ENCODE measurements at places on chromosomes 3 and 15.

- no peak for DNase-seq
These were observed 25.0 kb downstream of the ADAM10 start for GRCh38 chr15:58724466-58724865.

- peak; percentile 33 for DNase-seq
These were observed 251.1 kb downstream of the TJP1 start for GRCh38 chr15:29570948-29571791.

GRCh38 chr15:65903296-65904073 lies 34.2 kb downstream of the RAB11A start:
- no peak for DNase-seq

- DNase-seq: no peak
These were observed 15.5 kb upstream of the HOMER2 start for GRCh38 chr15:82968066-82968465.

- no peak for DNase-seq
These were observed 274.3 kb downstream of the TJP1 start for GRCh38 chr15:29548006-29548405.

DNA sequence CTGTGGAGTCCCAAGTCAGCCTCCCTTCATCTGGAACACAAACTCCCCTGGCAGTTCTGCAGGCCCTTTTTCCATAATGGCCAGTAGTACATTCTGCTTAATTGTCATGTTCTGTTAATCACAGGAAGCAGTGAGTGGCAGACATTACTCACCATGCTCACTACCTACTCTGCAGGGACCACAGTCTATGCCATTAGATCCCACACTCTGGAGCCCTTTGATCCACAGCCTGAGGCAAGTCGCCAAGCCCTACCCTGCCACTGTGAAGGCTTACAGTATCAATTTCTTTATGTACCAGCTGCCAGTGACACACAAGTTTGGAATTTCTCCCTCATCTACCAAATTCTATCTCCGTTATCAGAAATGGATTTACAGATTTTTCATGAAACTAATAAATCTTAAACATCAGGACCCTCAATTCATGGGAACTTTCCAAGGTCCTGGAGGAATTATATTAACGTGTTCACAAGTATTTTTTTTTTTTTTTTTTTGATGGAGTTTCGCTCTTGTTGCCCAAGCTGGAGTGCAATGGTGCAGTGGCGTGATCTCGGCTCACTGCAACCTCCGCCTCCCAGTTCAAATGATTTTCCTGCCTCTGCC lies 20.6 kb upstream of the WWTR1 start:
- no peak for DNase-seq

GRCh38 chr3:40108643-40109042 lies 200.9 kb upstream of the EIF1B start:
- DNase-seq: no peak

DNA sequence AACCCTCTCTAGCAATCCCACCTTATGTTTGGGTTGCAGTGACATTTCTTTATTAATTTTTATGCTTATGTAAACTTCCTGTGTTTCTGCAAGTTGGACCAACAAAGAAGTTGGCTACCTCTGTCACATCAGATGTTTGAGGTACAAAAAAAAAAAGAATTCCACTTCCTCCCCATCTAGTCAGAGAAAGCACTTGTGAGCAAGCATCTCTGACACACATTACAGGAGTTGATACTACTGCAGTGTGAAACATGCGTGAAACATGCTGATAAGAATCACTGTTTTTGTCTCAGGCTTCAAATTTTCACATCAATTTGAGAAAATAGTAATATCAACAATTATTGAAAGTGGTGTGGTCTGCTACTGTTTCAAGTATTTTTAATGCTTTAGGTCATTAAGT lies 1.3 kb downstream of the SCAANT1 start:
- no peak for DNase-seq
